Renal pelvis (tissue), 12 donors: ENCODE measurements at places on chromosomes 12 and 14. TPM values are rescaled to one million over a fixed set of nuclear protein-coding genes. Genes with fewer than 3 reads are reported as not detected.

DNA sequence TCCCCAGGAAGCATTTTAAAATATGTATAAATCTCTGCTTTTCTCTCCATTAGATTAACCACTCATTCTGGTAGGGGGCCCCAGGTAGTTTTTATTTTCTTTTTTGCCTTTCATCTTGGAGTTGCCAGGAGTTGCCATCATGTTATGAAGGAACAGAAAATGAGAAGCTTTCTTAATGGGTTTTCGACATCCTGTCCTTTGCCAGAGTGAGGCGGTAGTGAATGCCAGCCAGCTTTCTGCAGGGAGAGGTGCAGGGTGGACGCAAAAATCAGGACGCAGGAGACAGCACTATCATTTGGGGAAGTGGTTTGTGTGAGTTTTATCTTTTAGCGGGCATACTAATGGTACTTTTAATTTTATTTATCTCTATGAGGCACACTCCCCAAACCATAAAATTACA, 1.7 kb downstream of the RASSF8 start:
- DNase-seq = no peak

- no peak for DNase-seq
Measured at GRCh38 chr14:91078095-91078737, 17.8 kb upstream of the RPS6KA5 start.

DNA sequence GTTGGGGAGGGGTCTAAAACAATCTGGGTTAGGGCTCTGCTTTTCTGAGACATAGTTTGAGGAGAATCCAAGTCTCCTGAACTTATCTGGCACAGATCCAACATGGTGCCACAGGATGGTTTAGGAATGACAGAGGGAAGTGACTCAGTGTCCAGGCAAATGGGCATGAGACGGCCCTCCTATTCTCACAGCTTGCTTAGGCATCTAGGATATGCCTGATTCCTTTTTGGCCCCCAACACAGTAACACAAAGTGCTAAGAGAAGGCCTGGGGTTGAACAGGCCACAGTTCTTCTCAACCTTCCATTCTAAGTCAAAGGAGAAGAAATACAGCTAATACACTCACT, 117.7 kb downstream of the ZFP36L1 start:
- no peak for DNase-seq

DNA sequence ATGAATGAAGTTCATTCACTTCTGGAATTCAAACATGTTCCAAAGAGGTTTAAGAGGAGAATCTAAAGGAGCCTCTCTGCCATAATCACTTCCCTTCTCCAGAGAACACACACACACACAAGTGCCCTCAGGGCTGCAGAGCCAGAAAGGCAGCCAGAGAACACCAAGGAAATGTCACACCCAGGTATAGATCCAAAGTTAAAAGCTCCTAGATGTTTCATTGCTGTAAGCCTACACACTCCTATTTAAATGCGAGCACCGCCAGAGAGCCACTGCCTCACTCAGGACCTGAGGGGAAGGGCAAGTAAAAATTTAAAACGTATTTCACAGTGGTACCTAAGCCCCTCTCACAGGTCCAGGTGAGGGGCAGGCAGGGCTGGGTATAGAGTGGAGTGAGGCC, 82.4 kb downstream of the TTC9 start:
- DNase-seq = no peak

DNA sequence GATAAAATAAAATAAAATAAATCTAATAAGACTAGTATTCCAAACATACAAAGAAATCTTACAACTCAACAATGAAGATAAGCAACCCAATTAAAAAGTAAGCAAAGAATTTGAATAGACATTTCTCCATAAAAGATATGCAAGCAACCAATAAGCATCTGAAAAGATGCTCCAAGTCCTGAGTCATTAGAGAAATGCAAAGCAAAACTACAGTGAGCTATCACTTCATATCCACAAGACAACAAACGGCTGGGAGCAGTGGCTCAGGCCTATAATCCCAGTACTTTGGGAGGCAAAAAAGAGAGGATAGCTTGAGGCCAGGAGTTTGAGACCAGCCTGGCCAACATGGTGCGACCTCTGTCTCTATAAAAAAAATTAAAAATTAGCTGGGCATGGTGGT, 26.8 kb downstream of the ZFYVE1 start:
- no peak for DNase-seq

DNA sequence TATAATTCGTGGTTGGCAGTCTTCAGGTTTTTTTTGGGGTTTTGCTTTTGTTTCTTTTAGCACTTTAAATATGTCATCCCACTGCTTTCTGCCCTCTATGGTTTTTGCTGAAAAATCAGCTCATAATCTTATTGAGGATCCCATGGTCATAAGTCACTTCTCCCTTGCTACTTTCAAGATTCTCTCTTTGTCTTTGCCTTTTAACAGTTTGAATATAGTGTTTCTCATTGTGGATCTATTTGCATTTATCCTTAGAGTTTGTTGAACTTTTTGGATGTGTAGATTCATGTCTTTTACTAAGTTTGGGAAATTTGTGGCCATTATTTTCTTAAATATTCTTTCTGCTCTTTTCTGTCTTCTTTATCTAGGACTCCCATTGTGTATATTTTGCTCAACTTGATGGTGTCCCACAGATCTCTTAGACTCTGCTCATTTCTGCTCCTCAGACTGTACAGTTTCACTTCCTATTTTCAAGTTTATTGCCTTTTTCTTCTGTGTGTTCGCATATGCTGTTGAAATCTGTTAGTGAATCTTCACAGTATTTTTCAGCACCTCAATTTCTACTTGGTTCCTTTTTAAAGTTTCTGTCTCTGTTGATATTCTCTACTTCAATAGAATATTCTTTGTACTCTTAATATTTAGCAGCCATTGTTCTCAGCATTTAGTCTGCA, 70.8 kb downstream of the WNK1 start:
- no peak for DNase-seq

Gene RNASE3
- 1.4 TPM for polyA plus RNA-seq

Gene KCNJ8
- 20.5 TPM for polyA plus RNA-seq

Gene RNF212B
- 2.3 TPM for polyA plus RNA-seq
